ENCODE measurements at places on chromosomes 3 and 15. TPM values are rescaled to one million over a fixed set of nuclear protein-coding genes. Genes with fewer than 3 reads are reported as not detected.

- DNase-seq = no peak
These were observed 76.8 kb downstream of the IMPG2 start for GRCh38 chr3:101243285-101244211.

DNA sequence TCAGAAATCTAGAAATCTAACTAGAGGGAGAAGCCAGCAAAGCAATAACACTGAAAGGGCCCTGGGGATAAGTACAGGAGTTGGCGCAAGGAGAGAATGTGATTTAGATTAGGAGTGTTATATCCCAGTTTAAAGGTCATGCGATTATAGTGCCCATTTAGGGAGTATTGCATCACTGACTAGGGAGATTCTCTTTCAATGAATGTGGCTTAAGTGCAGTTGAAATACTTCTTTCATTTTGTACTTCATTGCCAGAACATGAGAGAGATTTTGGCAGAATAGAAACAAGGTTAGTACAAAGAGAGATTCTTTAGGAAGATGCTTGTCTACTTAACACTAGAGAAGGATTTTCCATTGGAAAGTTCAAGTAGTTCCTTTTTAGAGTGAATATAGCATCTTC, 13.9 kb downstream of the ROBO2 start:
- peak; percentile 5 for DNase-seq

Gene BLM
- 6.3 TPM for total RNA-seq

- no peak for DNase-seq
These were observed 230.8 kb downstream of the EBLN2 start for GRCh38 chr3:73292220-73292619.

Gene GABRG3
- total RNA-seq = 0.89 TPM

GRCh38 chr15:69536726-69537512, 84.3 kb downstream of the RPLP1 start:
- DNase-seq = no peak

GRCh38 chr15:74235962-74236361, at the start of gene CCDC33:
Gene CCDC33 (plus strand): TSS chr15:74236326. CDS start chr15:74236720, 394 bp downstream.
- no peak for DNase-seq

Gene DUOXA1
- 14.4 TPM for total RNA-seq

Gene TMEM158
- 2.4 TPM for total RNA-seq

DNA sequence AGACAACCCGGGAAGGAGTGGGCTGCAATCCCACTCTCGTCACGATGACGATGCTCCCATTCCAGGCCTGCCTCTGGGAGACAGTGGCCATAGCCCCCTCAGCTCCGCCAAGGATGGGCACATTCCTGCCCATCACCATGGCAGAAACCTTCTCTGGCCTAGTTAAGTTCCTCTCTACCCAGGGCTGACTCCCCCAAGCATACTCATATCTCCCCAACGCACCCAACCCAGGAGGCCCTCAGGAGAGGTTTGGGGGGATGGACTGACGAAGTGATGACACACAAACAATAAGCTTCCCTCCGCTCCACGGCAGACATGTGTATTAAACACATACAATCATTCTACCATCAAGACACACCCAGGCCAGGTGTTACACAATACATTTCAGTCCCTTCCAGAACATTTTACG, 60.1 kb downstream of the VGLL4 start:
- DNase-seq = no peak

Gene SLC9A9
- 35.2 TPM for total RNA-seq

- no peak for DNase-seq
These were observed 293.0 kb upstream of the TRIM42 start for GRCh38 chr3:140384876-140385275.

Gene PLAAT1
- 2.4 TPM for total RNA-seq

DNA sequence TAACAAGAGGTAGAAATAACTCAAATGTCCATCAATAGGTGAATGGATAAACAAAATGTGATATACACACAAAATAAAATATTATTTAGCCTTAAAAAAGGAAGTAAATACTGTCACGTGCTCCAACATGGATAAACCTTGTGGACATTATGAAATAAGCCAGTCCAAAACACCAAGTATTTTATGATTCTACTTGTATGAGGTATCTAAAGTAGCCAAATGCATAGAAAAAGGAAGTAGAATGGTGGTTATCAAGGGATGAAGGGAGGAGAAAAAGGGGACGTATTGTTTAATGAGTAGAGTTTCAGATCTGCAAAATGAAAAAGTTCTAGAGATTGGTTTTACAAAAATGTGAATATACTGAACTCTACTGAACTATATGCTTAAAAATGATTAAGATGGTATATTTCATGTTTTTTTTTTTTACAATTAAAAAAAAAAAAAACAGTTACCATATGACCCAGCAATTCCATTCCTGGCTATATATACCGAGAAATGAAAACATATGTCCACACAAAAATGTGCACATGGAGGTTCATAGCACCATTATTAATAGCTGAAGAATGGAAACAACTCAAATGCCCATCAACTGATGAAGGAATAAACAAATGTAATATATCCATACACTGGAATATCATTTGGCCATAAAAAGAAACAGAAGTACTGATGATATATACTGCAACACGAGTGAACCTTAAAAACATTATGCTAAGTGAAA, 29.1 kb upstream of the MAP6D1 start:
- DNase-seq = no peak

DNA sequence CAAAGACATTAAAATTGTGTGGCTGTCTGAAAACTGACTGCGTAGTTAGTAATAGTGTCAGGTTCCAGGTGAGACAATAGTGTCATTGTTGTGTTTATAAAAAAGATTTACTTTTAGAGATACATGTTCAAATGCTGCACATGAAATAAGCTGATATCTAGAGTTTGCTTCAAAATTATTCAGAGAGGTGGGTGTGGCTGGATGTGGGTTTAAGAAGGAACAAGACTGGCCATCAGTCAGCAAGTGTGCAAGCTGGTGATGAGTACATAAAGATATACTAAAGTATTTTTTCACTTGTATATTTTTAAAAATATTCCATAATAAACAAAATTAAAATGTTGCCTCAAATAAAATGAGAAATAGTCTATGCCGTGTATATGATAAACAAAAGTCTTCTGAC, 190.6 kb downstream of the ARRDC4 start:
- DNase-seq = no peak

DNA sequence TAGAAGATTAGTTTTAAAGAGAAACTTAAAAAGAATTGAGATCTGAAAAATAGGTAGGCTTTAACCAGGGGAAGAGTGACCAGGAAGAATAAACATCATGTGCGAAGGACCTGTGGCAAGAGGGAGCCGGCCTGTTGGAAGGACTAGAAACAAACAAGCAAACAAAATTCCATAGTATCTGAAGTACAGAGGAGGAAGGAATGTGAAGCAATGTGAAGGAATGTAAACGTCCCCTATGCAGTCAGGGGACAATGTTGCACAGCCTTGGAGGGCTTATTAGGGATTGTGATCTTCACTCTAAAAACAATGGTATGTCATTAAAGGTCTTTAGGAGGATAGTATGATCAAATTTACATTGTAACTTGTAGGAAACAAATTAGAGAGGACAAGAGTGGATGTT, 84.4 kb upstream of the PLCL2 start:
- no peak for DNase-seq

Gene ISLR
- 46.8 TPM for total RNA-seq

DNA sequence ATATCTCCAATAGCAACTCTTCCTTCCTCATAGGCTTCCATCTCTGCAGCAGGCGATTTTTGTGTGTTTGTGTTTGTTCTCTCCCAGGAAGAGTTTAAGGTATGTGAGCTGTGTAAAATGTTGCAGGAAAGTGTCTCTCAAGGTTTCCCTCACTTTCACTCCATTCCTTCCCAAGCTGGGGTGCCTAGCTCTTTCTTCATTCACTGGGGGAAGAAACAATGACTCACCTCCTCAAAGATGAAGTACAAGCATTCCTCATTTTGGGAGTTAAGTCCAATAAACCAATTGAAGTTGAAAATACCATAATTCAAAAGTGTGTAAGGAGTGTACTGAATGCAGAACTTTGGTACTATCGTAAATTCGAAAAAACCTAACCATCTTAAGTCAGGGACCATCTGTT, 422.7 kb upstream of the CFAP20DC start:
- DNase-seq = no peak

Gene GNAT1
- total RNA-seq = 0.20 TPM

GRCh38 chr3:153026026-153026425, 136.0 kb upstream of the RAP2B start:
- no peak for DNase-seq

Gene LYZL4
- not detected for total RNA-seq

Gene EXD1
- not detected for total RNA-seq

- no peak for DNase-seq
These were observed 183.6 kb downstream of the MBNL1 start for GRCh38 chr3:152452318-152452717.

Measured in skin of body (tissue), 3 donors.